ENCODE measurements at places on chromosomes 4 and X.

DNA sequence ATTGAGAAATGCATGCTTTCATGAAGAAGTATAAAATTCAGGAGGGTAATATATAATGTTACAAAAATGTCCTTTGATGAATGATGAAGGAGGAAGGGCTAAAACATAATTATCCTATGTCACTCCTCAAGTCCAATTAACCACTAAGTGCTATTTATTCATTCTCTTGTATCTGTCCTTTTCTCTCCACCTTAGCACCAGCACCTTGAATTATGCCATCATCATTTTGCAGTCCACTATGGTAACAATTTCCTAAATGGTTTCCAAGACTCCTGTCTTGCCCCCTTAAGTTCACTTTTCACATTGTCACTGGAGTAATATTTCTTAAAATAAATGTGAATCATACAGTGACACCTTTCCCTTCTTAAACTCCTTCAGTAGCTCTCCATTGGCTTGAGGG lies 756.3 kb downstream of the STPG2 start:
- no peak for DNase-seq

GRCh38 chr4:173211838-173212237 lies 43.2 kb downstream of the GALNT7 start:
- DNase-seq: no peak

GRCh38 chr4:113628711-113629110 lies 132.8 kb downstream of the CAMK2D start:
- DNase-seq: no peak

DNA sequence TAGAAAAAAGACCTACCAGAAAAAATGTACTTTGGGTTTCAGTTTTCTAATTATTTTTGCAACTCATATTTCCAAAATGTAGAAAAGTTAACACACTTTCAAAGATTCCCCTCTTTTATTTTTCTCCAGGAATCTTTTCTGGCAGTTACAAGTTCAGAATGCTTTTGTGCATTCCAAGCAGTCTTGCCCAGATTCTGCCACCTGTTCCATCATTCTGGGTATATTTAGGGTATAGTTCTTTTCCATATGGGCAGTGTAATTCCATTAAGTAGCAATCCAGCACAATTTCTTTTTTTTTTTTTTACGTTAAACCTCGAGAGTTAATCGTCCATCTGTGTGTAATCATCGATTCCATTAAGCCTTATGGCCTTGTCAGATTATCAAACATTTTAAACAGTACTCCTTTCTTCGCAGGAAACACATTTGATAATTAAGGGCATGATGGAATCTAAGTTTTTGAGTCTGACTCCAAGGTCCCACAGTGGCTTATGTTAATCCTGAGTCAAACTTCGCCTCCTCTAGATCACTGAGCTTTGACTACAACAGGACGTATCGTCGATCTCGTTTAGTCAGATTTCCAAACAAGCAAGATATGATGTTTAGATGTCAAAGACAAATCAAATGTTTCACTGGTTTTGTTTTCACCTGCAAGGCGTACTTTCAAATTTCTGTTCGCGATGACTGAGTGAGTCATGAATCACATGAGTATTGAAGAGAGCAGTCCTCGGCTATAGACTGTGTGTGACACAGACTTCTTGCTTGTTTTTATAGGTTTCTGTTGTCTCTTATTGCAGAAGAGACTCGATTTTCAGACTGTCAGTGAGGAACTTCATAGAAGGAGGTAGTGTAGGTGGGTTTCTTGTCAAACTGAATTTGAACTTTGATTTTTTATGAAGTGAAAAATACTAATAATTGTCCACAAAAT lies 118.9 kb upstream of the GK2 start:
- no peak for DNase-seq

DNA sequence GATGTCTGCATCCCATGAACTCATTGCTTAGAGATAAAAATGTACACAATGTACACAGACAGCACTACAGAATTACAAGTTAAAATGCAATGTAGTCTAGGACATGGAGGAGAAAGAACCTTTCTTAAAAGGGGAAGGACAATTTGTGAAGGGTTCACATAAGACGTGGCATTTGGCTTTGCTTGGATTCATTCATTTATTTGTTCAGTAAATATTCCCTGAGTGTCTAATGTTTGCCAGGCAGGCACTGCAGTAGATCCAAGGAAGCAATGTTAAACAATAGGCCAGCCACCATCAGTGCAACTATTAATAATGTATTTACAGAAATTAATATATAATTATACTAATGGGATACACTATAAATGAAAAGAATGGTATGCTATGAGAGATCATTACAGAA lies 94.4 kb downstream of the GRIA2 start:
- no peak for DNase-seq

DNA sequence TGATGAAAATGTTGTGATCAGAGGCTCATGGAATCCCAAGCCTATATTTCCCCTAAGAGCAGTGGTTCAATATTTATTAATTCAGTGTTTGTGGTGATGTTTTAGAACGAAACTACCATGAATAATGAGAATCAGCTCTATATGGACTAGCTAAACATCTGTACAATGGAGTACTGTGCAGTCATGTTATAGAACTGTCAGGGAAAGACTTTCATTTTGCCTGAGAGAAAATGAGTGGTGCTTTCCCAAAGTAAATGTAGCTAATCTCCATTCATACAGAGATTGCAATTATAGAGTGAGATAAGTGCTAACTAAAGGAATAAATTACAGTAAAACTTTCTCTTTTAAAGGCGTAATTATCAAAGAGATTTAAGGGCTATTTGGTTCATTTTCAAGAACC lies 147.1 kb downstream of the FRAS1 start:
- no peak for DNase-seq

DNA sequence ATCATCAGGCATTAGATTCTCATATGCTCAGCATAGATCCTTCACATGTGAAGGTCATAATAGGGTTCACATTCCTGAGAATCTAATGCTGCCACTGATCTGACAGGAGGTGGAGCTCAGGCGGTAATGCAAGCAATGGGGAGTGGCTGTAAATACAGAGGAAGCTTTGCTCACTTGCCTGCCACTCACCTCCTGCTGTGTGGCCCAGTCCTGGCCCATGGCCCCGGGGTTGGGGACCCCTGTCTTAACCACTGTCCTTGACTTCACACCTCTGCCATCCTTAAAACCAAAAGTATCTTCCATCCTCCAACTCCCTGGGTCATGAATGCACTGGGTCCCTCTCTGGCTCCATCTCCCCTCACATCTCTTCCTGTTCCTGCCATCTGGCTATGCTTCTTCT lies 129.1 kb downstream of the HMX1 start:
- no peak for DNase-seq

DNA sequence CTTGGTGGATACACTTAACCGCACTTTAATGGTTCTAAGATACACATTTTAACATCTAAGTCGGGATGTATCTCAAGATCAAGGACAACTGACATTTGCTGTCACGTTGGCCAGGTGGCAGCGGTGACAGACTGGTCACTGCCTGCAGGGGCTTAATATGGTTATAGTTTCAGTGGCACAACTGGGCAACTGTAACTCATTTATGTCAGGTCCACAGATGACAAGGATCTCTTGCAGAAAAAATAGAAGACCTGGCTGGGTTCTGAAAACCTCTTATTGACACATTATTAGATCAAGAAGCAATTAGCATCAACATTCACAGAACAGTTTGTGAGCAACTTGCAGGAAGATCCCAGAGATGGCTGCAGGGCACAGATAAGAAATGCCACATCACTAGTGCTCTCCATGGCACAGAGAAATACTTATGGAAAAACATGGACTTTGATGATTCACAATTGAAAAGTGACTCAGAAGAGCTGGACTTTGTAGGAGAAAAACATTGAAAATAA lies 99.6 kb upstream of the SORBS2 start:
- DNase-seq: no peak

- DNase-seq: no peak
Observed at GRCh38 chrX:129553619-129554288, 13.7 kb downstream of the OCRL start.

DNA sequence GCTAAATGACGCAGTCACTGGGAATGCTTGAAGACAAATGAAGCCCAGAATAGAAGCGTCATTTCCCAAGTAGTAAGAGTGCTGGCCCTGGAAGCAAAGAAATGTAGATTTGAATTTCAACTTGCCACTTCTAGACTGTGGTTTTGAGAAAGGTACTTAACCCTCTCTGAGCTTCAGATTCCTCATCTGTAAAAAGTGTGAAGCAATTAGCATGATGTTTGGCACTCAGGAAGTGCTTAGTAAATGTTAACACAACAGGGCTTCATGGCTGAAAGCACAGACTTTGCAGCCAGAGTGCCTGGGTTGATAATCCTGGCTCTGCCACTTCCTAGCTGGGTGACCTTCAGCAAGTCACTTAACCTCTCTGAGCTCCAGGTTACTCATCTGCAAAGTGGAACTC lies 147.4 kb upstream of the RPS6KA3 start:
- no peak for DNase-seq

- DNase-seq: no peak
Observed at GRCh38 chr4:153933915-153934687, 145.2 kb upstream of the SFRP2 start.

- DNase-seq: no peak
Observed at GRCh38 chr4:189121336-189121735, 819.3 kb upstream of the FRG1 start.
